ENCODE measurements at places on chromosomes 5 and 9.

DNA sequence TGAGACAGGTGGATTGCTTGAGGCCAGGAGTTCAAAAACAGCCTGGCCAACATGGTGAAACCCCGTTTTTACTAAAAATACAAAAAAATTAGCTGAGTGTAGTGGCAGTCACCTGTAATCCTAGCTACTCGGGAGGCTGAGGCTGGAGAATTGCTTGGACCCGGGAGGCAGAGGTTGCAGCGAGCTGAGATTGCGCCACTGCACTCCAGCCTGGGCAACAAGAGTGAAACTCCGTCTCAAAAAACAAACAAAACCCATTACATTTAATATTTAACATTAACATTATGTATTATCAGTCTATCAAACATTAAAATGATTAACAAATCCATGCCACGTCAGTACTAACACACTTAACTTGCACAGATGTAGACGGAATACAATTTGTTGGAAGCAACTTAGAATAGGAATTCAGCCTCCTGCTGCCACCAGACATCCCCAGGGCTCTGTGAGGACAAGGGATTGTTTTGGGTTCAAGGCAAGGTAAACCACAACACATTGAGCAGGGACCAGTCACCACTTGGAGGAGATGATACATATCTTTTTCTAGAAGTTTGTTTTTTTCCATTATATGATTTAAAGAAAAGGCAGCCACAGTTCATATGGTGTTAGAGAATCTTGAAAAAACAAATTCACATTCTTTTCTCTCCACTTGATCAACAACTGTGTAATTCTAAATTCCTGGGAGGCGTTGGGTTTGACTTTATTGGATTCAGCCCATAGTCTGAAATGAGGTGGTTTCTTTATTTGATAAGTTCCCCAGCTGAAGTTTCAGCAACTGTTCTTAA is 104.1 kb upstream of the BASP1 start:
- DNase-seq, result no peak

- DNase-seq, result no peak
Measured at GRCh38 chr5:160089531-160089930, 29.7 kb downstream of the PWWP2A start.

GRCh38 chr5:29899583-29899982 is 1293.9 kb upstream of the CDH6 start:
- DNase-seq, result no peak

- no peak for DNase-seq
Measured at GRCh38 chr9:26727471-26727870, 165.1 kb downstream of the CAAP1 start.

DNA sequence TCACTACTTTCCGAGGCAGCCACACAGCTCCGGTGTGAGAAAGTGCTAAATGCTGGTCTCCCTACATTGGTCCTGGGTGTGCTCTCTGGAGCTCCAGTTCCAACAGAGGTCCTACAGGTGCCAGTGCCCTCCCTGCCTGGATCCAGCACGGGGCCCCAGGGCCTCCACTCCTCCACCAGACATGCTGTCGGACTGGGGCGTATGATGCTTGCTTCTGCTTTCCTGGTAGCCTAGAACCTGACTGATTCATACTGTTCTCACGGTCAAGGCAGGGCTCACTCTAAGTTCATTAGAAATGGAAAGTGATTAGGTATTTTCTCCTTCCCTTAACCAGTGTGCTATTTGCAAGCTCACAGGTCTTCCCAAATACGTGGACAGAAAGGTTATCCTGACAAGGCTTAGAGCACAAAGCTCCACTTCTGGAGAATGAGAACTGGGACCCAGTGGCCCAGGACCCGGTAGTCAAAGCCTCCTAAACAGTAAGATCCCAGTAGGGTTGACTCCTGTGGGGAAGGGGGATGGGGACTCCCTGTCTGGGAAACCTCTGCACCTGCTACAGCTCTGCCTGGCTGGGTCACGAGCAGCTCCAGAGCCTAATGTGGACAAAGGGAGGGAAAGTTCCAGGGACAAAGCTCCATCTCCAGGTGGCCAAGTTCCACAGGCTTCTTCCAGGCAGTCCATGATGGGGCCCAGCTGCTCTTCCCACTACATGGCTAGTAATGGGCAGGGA is 98.1 kb downstream of the PAX5 start:
- DNase-seq, result no peak

DNA sequence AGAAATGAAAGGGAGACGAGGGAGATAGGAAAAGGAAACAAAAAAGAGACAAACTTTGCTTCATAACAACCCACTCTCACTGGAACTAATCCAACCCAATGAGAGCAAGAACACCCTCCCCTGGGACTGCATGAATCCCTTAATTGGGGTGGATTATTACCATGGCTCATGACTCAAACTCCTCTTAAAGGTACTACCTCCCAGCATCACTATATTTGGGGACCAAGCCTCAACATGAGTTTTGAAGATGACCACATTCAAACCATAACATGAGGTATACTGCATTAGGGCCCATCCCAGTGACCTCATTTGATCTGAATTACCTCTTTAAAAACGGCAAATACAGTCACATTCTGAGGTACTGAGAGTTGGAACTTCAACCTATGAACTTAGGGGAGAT is 8.0 kb downstream of the MTAP start:
- DNase-seq, result no peak
